ENCODE measurements at places on chromosomes 3 and 15.

DNA sequence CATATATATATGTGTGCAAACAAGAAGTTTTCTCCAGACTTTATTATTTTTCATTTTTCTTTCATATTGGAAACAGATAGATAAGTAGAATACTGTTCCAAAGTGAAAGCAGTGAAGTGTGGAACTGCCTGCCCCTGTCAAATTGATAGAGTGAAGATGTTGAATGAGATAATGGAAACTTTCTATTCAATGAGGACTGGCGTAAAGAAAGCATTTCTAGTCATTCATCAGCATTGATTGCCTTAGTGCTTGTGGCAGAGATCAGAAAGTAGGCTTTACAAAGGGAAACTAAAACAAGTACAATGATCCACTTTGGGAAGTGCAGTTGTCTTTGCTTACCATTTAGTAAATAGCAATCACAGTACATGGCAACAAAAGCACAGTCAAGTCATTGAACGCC, 300.0 kb downstream of the CADM2 start:
- no peak overlapping the region for H3K27ac ChIP-seq
- no peaks in the 10 kb centered on the region for H3K4me1 ChIP-seq
- H3K36me3 ChIP-seq = no peaks in the 10 kb centered on the region
- DNase-seq = no peak

GRCh38 chr3:105385819-105386508, 19.3 kb downstream of the ALCAM start:
- no peaks in the 10 kb centered on the region for H3K36me3 ChIP-seq
- no peaks in the 10 kb centered on the region for H3K27me3 ChIP-seq
- no peak overlapping the region for H3K4me3 ChIP-seq
- no peak for DNase-seq
- no peak overlapping the region for H3K27ac ChIP-seq

DNA sequence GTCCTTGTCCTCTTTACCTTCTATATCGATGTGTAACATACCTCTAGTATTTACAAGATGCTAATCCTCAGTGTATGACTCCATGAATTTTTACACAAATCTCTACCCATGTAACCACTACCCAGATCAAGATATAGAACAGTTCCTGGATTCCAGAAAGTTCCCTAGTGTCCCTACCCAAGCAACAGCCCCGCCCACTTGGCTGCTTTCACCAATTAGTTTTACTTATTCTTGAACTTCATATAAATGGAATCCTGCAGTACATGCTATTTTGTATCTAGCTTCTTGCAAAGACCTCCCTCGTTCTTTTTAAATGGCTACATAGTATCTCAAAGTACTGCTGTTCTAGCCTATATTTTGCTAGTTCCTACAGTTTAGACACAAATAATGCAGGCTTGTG, 33.0 kb downstream of the CD276 start:
- no peaks in the 10 kb centered on the region for H3K27me3 ChIP-seq
- H3K4me1 ChIP-seq = no peaks in the 10 kb centered on the region

DNA sequence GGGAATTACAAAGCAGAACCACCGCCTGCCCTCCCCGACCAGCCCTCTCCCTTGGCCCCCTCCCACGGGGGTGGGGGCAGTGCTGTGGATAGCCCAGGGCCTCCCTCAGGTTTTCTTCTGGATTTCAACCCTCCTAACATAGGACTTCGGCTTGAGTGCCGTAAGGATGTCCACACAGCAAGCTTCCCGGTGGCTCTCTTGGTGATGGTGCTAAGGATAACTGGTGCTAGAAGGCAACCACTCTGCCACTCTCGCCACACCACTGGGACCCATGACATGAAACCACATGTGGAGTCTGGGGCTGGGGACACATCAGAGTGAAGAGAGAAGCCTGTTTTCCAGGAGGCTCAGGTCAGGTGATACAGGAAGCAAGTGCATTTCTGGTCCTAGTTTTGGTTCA, 35.4 kb downstream of the SCN5A start:
- H3K4me1 ChIP-seq = no peaks in the 10 kb centered on the region
- no peaks in the 10 kb centered on the region for H3K36me3 ChIP-seq
- no peak overlapping the region for H3K27ac ChIP-seq
- H3K27me3 ChIP-seq = peaks cover 7% of the 10 kb centered on the region

- H3K36me3 ChIP-seq = no peaks in the 10 kb centered on the region
- no peak for DNase-seq
- H3K27ac ChIP-seq = no peak overlapping the region
- H3K4me3 ChIP-seq = no peak overlapping the region
- no peaks in the 10 kb centered on the region for H3K4me1 ChIP-seq
Observed at GRCh38 chr3:133932009-133932408, 36.3 kb upstream of the RAB6B start.

DNA sequence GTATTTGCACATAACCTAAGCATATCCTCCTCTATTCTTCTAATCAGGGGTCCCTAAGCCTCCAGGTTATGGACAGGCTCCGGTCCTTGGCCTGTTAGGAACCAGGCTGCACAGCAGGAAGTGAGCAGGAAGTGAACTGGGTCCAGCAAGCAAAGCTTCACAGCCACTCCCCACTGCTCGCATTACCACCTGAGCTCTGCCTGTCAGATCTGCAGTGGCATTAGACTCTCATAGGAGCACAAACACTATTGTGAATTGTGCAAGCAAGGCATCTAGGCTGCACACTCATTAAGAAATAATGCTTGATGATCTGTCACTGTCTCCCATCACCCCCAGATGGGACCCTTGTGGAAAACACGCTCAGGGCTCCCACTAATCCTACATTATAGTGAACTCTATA, 9.8 kb downstream of the MSL2 start:
- H3K4me1 ChIP-seq = no peaks in the 10 kb centered on the region
- DNase-seq = no peak
- H3K27me3 ChIP-seq = no peaks in the 10 kb centered on the region
- no peak overlapping the region for H3K27ac ChIP-seq

DNA sequence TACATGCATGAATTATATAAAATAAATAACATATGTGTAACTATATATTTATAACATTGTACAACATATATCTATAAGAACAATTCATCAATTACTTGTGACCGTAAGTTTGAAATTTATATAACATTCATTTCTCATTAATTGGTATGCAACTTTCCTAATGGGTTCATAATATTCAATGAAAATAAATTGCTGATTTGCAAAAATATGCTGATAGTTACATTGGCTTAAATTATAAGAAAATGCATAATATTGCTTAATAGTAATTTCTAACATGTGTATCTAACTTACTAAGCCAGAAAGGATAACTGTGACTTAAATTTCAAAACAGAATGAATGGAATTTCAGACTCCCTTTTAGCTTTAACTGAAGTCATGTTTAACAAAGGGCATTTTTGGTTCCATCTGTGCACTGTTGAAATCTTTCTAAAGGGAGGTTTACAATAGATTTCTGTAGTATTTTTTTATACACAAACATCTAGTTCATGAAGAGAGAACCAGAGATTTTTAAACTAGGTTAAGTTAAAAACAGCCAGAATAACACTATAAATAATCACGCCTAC, 310.9 kb downstream of the TBC1D5 start:
- peak; percentile 21 for DNase-seq
- no peaks in the 10 kb centered on the region for H3K36me3 ChIP-seq
- no peak overlapping the region for H3K4me3 ChIP-seq
- no peaks in the 10 kb centered on the region for H3K4me1 ChIP-seq

- no peak overlapping the region for H3K4me3 ChIP-seq
- peaks cover 7% of the 10 kb centered on the region for H3K36me3 ChIP-seq
- no peaks in the 10 kb centered on the region for H3K27me3 ChIP-seq
- no peak overlapping the region for H3K27ac ChIP-seq
- H3K4me1 ChIP-seq = no peaks in the 10 kb centered on the region
- DNase-seq = no peak
Observed at GRCh38 chr15:52642386-52643361, 36.5 kb downstream of the ATOSA start.

GRCh38 chr3:41026394-41027177, 172.7 kb upstream of the CTNNB1 start:
- peaks cover 4% of the 10 kb centered on the region for H3K4me1 ChIP-seq
- peak; percentile 62 for DNase-seq
- no peaks in the 10 kb centered on the region for H3K36me3 ChIP-seq
- peak overlapping the region; percentile 12 for H3K27ac ChIP-seq
- no peaks in the 10 kb centered on the region for H3K27me3 ChIP-seq
- H3K4me3 ChIP-seq = no peak overlapping the region

GRCh38 chr3:119295816-119296726, 1.9 kb downstream of the ARHGAP31 start:
- H3K27ac ChIP-seq = peak overlapping the region; percentile 90
- H3K4me1 ChIP-seq = peaks cover 53% of the 10 kb centered on the region
- H3K4me3 ChIP-seq = peak overlapping the region; percentile 87
- DNase-seq = no peak
- H3K36me3 ChIP-seq = peaks cover 5% of the 10 kb centered on the region

- peaks cover 45% of the 10 kb centered on the region for H3K4me1 ChIP-seq
- no peak for DNase-seq
- H3K27ac ChIP-seq = peak overlapping the region; percentile 8
- no peaks in the 10 kb centered on the region for H3K27me3 ChIP-seq
Observed at GRCh38 chr3:128801779-128802380, 75.9 kb downstream of the RAB7A start.

DNA sequence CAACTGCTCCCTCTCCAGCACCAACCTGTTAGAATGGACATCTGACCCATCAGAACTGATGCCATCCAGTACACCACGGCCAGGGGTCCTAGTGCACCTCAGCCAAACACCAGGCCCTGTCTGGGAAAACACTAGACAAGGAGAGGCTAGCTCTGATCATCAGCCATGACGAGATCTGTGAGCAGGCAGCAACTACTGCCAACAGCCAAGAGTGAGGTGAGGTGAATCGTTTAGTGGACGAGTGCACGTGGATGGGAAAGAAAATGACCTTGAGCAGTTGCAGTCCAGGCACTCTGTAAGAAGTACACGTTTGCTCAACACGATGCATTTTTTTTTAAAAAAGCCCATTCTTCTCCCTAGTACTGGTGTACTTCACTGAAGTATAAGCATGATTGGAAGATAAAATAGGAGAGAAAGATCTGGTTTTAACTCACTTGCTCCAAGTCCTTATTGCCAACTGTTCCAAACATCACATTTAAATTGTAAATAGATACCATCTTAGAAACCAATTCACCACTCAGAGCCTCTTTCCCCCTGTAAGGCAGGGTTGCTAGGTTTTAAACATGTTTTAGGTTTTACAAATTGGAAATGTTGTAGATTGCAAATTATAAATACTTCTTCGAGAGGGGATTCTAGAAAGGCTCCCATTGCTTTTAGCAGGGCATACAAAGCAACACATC, 5.7 kb downstream of the ST8SIA2 start:
- H3K27ac ChIP-seq = no peak overlapping the region
- H3K27me3 ChIP-seq = peaks cover 6% of the 10 kb centered on the region
- H3K4me3 ChIP-seq = no peak overlapping the region

DNA sequence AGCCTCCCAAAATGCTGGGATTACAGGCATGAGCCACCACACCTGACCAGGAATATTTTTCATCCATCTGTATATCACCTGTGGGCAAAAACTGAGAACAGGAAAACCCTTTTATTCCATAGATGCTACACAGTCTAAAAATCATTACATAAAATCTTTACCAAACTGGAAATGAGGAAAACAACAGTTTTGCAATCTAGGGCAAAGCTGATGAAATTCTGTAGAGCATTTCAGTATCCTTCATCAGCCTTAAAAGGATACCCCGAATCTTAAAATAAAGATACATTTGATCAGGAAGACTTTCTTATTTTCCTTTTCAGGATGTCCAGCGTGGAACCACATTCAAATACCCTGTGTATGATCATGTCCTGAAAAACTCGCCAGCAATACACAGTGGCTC, 7.1 kb downstream of the SIAH2 start:
- peaks cover 21% of the 10 kb centered on the region for H3K4me1 ChIP-seq
- no peaks in the 10 kb centered on the region for H3K27me3 ChIP-seq
- H3K36me3 ChIP-seq = no peaks in the 10 kb centered on the region
- no peak overlapping the region for H3K27ac ChIP-seq
- DNase-seq = peak; percentile 54

- H3K27me3 ChIP-seq = no peaks in the 10 kb centered on the region
- peak overlapping the region; percentile 74 for H3K4me3 ChIP-seq
- H3K27ac ChIP-seq = no peak overlapping the region
- no peak for DNase-seq
- H3K36me3 ChIP-seq = peaks cover 19% of the 10 kb centered on the region
Observed at GRCh38 chr3:160402221-160403027, 3.0 kb downstream of the SMC4 start.

DNA sequence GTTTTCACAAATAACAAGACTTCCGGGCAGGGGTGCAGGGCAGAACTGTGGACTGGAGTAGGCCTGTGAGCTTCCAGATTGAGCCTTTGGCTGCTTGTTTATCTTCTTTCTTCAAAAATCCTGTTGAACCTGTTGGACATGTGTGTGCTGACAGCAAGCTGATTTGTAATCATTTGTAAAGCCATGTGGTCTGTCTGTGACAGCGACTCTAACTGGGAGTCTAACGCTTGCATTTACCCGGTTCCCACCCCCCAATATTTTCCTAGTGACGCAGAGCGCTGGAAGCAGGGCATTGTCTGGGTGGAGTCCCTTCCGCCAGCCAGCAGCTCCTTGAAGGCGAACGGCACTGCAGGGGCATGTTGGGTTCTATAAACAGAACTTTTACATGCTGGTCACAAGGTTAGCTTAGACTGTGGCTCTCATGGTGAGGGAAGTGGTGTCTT, 85.7 kb upstream of the MYZAP start:
- H3K4me1 ChIP-seq = peaks cover 66% of the 10 kb centered on the region
- H3K36me3 ChIP-seq = no peaks in the 10 kb centered on the region
- no peaks in the 10 kb centered on the region for H3K27me3 ChIP-seq
- DNase-seq = peak; percentile 67
- no peak overlapping the region for H3K4me3 ChIP-seq

DNA sequence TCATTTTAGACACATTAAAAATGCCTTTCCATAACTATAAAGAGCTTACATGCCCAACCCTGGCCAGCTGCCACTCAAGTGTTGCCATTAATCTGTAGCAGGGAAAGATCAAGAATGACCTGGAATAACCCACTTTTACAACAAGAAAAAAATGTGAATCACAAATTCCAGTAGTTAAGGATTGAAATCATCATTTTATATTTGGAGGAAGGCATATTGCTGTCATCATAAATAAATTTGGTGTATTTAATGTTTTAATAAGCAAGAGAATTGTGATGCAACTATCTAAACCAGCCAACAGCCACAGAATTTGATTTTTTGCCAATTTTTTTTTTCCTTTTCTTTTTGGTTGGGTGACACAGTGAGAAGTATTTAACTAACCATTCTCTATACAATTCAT, 240.0 kb upstream of the SEMA6D start:
- no peak overlapping the region for H3K27ac ChIP-seq
- H3K4me3 ChIP-seq = no peak overlapping the region
- no peaks in the 10 kb centered on the region for H3K27me3 ChIP-seq
- no peak for DNase-seq
- no peaks in the 10 kb centered on the region for H3K36me3 ChIP-seq
- peaks cover 3% of the 10 kb centered on the region for H3K4me1 ChIP-seq

DNA sequence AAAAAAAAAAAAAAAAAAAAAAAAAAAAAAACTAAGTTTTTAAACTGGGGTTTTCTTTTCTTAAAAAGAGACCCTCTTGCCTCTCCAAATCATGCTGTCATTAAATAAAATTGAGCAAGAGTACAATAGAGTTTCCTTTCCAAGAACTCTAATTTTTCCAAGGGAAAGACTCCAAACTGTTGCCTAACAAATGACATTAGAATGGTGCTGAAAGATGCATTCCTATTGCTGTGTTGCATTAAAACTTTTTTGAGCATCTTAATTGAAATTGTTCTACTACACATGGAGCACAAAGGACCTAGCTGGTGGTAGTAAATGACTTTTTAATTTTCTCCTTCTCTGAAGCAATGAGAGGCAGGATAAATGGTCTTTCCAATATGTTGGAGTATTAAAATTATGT, 469.1 kb upstream of the ARHGEF26 start:
- H3K27ac ChIP-seq = no peak overlapping the region
- no peaks in the 10 kb centered on the region for H3K27me3 ChIP-seq
- H3K4me3 ChIP-seq = no peak overlapping the region
- peak; percentile 55 for DNase-seq
- H3K4me1 ChIP-seq = no peaks in the 10 kb centered on the region

All from cardiac muscle cell (in vitro differentiated cells and primary cell).